Epithelial cell of proximal tubule (primary cell): ENCODE measurements at places on chromosomes 7 and 10. TPM values are rescaled to one million over a fixed set of nuclear protein-coding genes. Genes with fewer than 3 reads are reported as not detected.

WAPL gene
- 27.6 and 28.2 TPM in 2 replicates for total RNA-seq

DNA sequence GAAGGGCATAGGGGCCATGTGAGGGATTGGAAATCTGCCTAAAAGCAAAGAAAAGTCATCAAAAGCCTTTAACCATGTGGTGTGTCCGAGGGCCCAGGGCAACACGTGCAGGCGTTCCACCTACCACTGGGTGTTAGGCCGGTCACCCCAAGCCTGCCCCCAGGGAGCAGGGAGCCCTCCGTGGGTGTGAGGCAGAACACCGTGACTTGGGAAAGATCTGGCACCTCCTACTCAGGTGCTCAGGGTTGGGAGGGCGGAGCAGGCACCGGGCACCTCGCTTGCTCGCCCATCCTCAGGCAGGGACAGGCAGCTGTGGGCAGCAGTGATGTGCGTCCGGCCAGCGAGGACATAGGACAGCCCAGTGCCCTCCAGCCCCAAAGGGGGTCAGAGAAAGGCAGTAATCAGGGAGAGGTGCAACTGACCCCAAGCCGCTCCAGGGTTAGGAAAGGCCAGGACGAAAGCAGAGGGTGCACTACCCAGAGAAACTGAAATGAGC lies 80.7 kb upstream of the CHST15 start:
- DNase-seq = no peak

DNA sequence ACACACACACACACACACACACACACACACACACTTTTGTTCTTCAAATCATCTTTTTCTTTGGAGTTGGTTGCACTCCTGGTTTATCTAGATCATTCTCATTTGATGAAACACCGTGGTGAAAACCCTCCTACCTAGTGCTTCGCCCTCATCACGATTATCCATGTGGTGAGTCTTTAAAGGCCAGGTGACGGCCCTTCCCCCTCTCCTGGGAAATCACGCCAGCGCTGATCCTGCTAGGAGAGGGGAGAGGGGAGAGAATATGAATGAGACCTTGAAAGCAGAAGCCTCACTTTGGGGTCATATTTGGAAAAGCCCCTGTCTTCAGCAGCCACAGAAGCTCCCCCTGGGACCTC lies 103.9 kb upstream of the LRRC4 start:
- DNase-seq = no peak

TMEM176B gene
- 1.7 TPM in 1 of 2 replicates, not detected in the other for total RNA-seq

SPDYE8 gene
- not detected in 2 replicates for total RNA-seq
